CD14-positive monocyte (primary cell): ENCODE measurements at places on chromosomes 7 and 10.

DNA sequence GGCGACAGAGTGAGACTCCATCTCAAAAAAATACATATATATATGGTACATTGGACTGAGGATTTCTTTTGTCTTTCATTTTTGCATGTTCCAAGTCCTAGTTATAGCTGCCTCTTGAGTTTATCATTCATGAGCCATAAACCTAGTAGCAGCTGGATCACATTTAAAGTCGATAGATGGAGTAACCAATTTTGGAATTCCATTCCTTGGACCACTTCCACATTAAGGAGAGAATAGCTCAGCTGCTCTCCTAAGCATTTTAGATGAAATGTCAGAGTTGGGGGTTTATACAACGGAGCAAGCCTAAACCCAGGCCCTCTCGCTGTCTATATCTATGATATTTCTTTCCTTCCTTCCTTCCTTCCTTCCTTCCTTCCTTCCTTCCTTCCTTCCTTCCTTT lies 141.2 kb downstream of the LYZL1 start:
- DNase-seq, result no peak

DNA sequence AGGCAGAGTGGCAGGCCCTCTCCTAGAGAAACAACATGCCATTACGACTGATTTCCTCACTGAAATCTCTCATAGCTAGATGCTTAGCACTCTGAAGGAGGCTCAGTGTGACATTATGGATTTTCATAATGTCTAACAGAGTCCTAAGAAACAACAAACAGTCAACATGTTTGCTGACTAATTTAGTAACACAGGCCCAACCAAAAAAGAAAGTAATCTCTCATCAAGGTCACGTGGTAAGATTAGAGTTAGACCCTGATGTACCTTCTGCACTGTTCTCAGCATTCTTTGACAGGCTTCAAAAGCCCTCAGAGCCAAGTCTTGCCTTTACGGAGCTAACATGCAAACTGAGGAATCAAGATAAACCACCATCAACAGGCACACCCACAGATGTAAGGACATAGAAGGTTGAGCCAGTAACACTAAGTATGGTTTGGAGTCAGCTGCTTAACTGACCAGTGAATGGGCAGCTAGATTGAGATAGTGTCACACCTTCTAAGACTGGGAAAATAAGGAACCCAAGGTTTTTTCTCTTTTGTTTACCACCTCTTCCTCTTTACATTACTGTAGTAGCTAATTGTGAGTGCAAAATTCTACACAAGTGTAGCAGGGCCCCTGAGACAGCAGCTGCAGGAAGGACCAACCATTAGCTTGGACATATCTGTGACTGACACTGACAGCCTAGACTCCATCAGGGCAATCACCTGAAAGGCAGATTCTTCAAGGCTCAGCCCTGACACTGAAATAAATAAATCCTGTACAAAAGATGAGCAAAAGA lies 15.3 kb upstream of the KCNIP2 start:
- no peak for DNase-seq

DNA sequence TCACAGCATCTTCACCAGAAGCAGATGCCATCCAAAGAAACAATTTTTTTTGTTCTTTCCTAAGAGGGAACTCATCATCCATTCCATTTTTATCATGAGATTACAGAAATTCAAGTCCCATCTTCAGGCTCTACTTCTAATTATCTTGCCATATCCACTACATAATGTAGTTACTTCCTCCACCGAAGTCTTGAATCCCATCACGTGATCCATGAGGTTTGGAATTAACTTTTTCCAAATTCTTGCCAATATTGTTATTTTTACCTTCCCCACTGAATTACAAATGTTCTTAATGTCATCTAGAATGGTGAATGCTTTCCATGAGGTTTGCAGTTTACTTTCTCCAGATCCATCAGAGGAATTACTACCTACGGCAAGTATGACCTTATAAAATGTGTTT lies 1014.7 kb upstream of the LRRN3 start:
- no peak for DNase-seq

GRCh38 chr7:141225916-141226618 lies 152.2 kb downstream of the TMEM178B start:
- DNase-seq, result no peak

DNA sequence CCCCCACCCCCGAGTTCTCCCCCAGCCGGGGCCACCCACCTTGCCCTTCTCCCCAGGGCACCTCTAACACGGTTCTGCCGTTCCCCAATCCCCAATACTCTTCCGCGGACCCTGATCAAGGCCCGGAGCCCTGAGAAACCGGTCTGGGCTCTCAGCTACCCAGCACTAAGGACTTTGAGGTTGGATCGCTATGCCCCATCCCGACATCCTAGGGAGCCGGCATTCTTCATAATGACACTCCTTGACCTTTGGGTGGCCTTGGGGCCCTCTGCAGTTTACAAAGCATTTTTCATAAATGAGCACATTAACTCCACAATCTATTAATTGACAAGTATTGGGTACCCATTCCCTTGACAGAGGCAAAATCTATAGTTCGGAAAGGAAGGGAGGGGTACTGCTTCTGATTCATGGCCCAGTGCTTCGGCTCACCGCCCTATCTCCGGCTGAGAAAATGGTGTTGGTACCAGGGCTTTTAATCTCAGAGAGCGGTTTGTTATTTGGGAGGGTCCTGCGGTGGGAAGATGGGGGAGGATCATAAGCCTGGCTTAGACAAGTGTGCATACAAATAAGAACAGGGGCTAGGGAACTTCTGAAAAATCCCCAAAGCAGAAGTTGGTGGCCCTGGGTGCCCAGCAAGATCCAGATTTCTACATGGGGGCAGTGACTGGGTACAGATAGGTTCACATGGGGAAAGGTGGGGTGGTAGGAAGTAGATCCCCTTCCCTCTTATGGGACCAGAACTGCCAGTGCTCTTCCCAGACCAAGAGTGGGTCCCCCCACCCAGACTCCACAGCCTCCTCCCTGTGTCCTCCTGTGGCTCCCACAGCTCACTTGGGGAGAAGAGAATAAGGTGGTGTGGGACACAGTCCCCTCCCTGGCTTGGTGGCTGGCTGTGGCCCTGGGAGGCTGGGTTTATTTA lies 3.2 kb downstream of the IMPDH1 start:
- DNase-seq, result peak; percentile 79

DNA sequence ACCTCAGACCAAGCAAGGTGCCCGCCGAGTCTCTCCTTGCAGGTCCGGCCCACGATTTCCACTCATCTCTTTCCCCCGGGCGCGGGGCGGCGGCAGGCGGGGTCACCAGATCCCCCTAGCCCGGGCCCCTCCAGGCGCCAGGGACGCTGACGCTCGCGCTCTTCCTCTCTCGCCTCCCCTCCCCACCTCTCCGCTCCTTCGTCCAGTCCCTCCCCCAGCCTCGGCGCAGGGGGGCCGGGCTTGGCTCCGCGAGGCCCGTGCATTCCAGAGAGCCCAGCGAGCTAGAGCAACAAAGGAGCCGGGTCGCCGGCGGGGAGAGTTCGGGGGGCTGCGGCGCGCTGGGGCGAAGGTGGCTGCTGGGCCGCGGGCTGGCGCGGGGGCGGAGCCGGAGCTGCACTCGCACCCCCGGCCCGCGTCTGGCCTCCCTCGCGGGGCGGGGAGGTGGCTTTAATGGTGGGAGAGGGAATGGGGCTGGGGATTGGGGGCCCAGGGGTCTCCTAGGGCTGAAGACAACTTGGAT lies at the start of gene SMO:
Gene SMO, plus strand, starts transcription at position 262 of the 520 bp plus-strand sequence. CDS start 519 bp downstream, outside the sequence.
- DNase-seq, result no peak

GRCh38 chr7:155270861-155271260 lies 26.8 kb upstream of the INSIG1 start:
- DNase-seq, result no peak

DNA sequence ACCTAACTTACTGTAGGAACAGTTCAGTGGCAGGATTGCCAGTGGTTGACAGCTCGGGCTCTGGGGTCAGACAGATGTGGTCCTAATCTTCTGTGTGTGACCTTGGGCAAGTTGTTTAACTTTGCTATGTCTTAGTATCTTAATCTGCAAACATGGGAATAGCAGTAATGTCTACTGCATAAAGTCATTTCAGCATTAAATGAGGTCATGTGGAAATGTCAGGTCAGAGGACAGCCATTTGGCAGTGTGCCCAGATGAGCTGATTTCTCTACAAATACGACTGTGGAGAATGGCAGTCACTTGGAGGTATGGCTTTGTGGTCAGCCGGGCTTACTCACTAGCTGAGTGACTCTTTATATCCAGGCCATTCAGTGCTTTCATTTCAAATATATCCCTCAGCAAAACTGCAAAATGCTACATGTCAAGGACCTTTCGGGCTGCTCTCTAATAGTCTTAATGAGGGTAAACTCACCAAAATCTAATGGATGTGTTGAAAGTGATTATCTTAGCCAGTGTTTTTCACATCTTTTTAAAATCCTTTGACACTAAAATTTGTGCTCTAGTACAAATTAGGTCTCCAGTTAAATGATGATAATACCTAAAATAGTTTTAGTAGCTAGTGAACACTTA lies 171.4 kb downstream of the ST7 start:
- peak; percentile 82 for DNase-seq
